Stimulated activated CD8-positive, alpha-beta memory T cell treated with anti-CD3 and anti-CD28 coated beads, Interleukin-7, amount 100 ng/mL, for 1 hour (primary cell): ENCODE measurements at places on chromosomes 6 and 20.

GRCh38 chr6:37977715-37978114, 158.2 kb downstream of the ZFAND3 start:
- DNase-seq: no peak

DNA sequence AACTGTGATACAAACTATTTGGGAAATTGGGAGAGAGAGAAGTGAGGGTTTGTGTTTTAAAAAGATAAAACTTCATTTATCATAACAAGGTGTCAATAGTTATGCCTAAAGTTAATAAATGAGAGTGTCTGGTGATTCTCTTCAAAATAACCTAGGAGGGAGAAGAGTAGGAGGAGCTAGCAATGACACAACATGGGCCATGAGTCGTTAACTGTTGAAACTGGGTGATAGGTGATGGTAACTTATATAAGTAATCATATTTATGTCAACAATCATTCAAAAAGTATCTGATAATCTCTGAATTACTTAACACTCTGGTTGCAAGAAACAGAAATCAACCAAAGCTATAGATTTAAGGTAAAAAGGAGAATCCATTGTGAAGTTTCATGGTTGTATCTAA, 46.8 kb upstream of the INSM1 start:
- DNase-seq: no peak

- peak; percentile 28 for DNase-seq
Measured at GRCh38 chr6:39347906-39348585, 25.5 kb upstream of the KCNK16 start.

DNA sequence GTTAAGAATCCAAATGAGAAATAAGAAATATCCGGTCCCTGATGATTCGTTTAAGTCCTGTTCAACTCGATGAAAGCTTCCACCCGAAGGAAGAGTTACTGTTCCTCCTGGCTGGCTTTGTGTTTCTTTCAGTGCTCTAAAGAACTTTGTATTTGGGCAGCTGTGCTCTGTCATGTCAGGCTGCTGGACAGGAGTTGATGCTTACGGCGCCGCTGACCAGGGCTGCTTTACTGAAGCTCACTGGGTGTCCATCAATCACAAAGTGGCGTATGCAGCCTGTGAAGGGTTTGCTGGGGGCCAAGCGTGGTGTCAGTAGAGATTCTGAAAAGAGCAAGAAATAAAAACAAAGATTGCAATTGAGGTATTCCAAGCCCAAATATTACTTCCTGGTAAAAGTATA, 21.9 kb downstream of the FAM229B start:
- no peak for DNase-seq

- DNase-seq: no peak
Measured at GRCh38 chr6:157755746-157756411, 67.2 kb upstream of the SNX9 start.

DNA sequence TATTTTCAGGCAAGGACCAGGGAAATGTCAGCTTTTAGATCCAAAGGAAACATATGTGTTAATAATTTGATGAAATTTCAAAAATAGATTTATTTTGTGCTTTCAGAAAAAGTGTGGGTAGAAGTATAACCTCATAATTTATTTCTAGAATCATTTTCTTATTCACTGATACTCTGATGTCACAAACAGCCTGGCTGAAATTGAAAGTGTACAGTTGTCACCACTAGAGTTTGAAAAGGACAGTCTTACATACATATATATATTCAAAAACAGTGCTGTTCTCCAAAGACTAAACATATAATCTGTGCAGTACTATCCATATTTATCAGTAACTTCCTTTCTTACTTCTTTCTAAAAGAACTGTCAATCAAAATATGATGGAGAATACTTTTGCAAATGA, 254.4 kb upstream of the KCNQ5 start:
- no peak for DNase-seq
